ENCODE measurements at places on chromosomes 2 and 18.

DNA sequence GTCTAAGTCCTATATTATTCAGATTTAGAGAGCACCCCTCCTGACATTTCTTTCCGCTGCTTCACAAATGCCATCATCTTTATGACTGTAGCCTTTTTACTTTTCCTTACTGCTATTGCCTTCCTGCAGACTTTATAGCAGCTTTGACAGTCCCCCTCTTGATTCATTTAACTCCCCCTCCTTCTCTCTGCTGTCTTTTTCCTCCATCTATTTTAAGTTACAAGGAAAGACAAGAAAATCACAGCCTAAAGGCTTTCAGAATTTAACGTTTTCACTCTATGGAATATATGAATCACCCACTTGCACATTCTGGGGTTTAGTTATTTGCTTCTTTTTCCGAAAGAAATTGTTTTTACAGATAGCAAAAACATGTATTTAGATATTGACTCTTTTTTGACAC is 183.4 kb upstream of the SETBP1 start:
- no peak for DNase-seq

- DNase-seq: no peak
These were observed 268.5 kb upstream of the HDAC4 start for GRCh38 chr2:239669181-239669898.

DNA sequence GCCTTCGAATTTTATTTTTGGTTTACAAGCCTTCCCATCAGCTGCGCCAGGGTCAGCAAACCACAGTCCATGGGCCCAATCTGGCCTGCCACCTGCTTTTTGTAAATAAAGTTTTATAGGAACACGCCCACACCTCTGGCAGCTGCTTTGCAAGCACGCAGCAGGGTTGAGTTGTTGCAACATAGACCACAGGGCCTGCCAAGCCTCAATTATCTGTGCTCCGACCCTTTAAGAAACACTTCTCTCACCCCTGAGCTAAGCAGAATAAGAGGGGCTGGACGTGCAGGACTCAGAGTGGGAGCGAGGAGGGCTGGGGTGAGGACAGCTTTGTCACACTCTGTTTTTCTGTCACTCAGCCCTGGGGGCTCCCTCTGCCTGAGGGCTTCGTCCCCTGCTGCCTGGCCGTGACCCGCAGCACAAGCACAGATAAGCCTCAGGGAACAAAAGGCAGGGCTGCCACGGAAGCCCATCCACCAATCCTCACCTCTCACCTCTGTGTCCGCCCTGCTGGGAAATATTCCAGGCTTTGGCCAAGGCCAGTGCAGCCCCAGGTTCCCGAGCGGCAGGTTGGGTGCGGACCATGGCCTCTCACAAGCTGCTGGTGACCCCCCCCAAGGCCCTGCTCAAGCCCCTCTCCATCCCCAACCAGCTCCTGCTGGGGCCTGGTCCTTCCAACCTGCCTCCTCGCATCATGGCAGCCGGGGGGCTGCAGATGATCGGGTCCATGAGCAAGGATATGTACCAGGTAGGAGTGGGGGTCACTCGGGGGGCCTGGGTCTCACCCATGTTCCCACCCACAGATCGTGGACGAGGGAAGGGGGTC is at the start of gene AGXT:
Gene AGXT (plus strand): TSS at position 539 of the 823 bp plus-strand sequence. CDS start 42 bp downstream, at position 581.
- DNase-seq: no peak

DNA sequence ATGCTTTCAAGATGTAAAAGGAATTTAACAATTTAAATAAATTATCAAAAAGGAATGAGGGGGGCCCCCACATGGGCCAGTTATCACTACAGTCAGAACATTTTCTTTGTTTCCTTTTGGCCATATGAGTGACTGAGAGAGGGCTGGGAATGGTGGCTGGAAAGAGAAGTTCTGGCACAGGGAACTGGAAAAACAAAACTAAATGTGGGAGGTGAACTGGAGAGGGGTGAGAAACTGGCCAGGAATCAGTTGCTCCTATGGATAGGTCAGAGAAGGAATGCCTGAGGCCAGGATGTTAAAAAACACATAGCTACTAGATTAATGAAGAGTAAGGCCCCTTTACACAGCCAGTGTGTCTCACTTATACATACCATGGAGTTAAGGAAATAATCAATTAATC is 121.0 kb downstream of the RBMS1 start:
- DNase-seq: no peak

GRCh38 chr2:213202011-213202410 is 50.6 kb upstream of the IKZF2 start:
- DNase-seq: no peak

DNA sequence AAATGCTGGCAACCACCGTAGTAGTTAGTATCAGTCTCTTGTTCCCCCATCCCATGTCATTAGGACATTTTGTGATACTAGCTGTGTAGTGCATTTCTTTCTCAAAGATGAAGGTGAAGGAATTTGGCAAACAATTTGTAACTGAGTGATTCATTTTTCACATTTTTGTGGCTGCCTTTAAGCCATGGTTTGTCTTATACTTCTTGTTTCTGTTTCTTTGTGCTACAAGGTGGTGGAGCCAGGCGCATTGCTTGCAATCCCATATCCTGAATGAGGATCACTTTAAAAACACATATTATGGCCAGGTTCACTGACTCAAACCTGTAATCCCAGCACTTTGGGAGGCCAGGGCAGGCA is 40.6 kb downstream of the GPD2 start:
- no peak for DNase-seq

GRCh38 chr2:177806025-177806424 is 266.6 kb downstream of the PDE11A start:
- no peak for DNase-seq

Measured in stimulated activated CD8-positive, alpha-beta memory T cell treated with anti-CD3 and anti-CD28 coated beads, Interleukin-2, amount 100 ng/mL, for 1 hour (primary cell).